Globus pallidus (tissue), 1 donor: ENCODE measurements at places on chromosomes 6 and 20.

- no peak for DNase-seq
Observed at GRCh38 chr6:135521431-135521830, 23.9 kb upstream of the AHI1 start.

DNA sequence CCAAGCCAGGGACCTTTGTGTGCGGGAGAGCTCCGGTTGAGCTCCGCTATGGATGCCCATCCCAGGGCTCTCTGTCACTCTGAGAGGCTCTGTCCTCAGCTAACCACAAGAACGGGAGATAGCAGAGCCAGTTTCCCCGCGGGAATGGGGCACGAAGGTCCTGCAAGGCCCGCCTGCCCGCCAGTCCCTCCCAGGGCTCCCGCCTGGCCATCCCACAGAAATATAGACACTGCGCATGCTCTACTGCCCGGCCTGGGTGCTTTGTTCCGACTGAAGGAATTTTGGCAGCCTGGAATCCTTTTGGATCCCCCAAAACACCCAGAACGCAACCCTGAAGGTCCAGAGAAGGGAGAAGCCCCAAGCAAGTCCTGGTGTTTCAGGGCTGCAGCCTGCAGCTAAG, 8.6 kb upstream of the DEFB110 start:
- no peak for DNase-seq

GRCh38 chr6:157753291-157753690, 69.8 kb upstream of the SNX9 start:
- no peak for DNase-seq

- no peak for DNase-seq
Observed at GRCh38 chr6:90087106-90087833, 193.0 kb downstream of the GJA10 start.

DNA sequence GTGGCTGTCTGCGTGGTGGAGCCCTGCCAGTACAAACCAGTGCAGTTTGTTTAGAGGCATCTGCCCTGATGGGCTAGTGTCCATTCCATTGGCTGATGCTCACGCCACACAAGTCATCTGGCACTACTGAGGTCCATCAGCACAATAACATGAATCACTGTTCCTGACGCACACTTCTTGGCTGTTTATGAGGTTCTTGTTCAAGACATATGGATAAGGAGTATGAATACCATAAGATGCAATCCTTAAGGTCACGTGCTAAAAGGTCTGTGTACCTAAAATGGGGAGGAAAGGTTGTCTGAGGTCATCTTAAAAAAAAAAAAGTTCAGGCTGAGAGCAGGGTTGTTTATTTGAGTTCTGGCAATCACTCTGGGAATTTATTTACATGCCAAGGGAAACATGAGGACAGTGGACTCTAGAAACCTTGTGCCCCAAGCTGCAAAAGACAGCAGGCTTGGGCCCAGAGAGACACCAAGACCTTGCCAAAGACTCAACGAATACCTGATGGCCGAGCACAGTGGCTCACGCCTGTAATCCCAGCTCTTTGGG, 54.1 kb upstream of the SHLD1 start:
- DNase-seq, result no peak

DNA sequence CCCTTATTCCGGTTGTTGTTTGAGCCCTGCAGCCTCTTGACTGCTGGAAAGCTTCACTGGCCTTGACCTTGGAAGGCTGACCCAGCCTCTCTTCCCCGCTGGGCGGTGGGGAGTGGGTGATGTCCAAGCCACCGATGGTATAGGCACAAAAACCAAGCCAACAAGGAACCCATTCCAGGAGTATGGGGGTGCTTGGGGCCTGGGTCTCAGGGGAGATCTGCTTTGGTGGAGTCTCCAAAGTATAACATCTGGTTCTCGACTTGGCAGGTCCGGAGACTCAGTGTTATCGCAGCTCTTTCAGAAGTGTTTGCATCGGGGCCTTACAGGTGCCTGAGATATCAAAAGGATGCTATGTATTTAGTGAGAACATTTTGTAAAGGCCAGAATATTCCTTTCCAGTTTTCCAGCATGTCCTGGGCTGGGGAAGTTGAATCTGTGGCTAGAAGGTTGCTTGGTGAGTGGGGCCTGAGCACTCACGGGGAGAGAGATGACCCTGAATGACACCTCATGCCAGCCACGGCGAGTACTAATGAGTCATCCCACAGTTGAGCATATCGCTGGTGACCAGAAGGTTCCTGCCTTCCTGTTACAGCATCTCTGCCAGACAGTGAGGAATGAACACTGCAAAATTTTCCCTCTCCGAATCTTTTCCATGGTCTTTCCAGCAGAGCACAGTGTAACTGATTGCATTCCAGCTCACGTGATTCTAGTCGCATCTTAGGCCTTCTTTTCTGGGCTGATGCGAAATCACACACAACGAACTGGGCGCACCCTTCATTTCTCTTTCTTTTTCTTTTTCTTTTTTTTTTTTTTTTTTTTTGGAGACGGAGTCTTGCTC, 133.9 kb downstream of the ZDHHC14 start:
- DNase-seq, result no peak

DNA sequence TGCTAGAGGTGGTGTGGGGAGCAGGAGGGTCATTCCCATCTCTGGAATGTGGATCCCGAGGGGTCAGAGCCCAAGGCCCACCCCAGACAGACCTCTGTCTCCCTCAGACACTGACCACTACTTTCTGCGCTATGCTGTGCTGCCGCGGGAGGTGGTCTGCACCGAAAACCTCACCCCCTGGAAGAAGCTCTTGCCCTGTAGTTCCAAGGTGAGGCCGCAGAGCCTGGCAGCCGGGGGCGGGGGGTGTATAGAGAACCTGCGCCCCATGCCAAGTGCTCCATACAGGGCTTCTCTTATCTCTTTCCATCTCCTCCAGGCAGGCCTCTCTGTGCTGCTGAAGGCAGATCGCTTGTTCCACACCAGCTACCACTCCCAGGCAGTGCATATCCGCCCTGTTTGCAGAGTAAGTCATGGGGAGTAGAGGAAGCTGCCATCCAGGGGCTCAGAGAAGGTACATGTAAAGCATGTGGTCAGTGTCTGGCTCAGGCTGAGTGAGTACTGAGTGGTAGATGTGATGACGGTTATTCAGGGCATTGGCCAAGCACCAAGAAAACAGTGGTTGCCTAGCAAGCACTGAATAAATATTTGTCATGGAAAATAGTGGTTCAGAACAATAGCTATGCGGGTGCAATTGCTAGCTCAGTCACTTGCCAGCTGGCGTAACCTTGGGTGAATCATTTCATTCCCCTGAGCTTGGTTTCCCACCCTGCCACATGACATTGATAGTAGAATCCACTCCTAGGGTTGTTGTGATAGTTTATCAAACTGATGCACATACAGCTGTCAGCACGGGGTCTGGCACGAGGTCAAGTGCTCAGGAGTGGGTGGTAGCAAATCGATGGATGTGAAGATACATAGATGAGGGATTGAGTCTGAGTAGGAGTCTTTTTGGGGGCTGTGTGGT, 3.5 kb downstream of the PIGT start:
- DNase-seq, result peak; percentile 65

DNA sequence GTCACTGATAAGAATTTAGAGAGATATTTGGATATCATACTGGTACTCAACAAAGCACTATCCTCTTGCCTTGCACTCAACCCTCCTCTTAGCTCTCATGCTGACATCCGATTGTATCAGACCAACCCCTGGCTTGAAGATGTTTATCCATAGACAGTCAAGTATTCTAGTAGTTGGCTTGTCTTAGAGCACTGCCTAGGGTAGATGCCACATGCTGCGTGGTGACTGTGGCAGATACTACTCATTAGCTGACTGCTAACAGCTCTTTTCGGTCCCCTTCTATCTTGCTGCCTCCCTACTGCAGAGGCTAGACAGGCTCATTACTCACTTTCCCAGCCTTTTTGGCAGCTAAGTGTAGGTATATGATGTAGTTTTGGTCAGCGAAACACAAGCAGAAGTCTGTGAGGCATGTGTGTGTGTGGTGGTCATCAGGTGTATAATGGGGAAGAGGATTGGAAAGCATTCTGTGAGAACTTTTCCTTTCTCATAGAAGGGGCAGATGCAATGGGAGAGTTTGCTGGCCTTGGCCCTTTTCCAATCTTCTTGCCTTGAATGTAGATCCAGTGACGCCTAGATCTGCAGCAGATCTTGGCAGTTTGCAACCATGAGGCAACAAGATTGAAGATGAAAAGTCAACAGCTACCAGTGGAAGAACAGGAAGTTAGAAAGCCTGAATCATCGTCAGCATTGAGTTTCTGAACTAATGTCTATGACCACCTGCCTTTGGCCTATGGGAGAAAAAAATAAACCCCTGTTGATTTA, 4.4 kb upstream of the IFNGR1 start:
- no peak for DNase-seq

DNA sequence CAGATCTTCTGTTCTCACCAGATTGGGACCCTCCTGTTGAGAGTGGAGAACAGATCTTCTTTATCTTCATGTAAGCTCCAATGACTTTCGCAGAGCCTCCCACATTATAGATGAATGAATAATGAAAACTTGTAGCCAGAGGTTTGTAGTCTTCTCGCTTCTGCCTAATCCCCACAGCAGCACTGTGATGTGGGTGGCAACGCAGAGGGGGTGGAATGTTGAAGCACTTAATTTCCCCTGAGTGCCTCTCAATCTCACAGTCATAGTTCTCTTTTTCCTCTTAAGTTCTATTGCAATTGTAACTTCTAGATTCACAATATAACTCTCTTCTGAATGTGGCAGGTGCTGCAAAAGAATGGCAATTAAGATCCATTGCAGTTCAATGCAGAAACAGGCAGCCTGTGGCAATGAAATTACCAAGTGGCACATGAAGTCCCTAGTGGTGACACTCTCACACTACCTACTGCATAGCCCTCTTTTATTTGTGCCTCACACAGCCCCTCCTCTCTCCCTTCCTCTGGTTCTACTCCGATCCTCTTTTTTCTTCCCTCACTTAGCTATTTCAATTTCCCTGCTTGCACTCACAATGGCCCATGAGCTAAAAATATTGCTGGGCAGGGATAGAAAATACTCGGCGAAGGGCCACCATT, 281.9 kb downstream of the UBE3D start:
- no peak for DNase-seq

- no peak for DNase-seq
Observed at GRCh38 chr6:10458287-10458686, 43.4 kb upstream of the TFAP2A start.

DNA sequence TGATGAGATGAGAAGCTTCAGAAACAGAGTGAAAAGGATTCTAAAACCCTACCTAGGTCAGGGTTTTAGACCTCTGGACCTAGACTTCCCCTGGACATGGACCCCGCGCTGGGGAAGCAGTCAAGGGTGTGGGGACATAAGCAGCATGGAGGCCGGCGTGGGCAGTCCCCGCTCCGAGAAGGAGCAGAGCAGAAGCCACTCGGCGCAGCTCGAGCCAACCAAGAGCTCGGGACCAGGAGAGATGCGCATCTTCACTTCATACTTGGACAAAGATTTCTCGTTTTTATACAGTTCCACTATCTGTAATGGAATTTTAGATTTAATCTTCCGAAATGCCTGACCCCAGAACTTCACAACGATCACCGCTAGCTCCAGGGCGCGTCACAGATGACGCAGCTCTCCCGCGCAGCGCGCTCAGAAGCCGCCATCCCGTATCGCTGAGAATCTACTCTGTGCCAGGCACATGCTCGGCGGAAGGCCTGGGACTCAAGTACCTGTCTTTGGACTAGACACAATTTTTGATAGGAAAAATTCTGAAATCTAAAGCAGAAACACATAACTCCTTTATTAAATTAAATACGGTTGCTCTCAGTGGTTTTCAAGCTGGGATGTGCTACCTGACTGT, 60.3 kb downstream of the WDR27 start:
- DNase-seq, result no peak

GRCh38 chr6:12967686-12968085, 251.1 kb downstream of the PHACTR1 start:
- no peak for DNase-seq

DNA sequence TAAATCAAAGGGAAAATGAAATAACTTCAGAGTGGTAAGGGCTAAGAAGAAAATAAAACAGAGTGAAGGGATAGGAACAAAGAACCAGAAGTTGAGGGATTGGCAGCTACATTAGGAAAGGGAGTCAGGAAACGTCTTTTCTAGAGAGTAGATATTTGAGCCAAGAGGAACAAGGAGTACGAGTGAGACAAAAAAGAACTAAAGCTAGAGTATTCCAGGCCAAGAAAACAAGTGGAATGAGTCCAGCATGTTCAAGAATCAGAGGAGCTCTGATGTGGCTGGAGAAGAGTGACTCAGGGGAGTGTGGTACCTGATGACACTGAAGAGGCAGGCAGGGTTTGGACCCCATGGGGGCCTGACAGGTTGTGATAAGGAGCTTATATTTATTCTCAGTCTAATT, 66.3 kb downstream of the CEP162 start:
- DNase-seq, result peak; percentile 24

DNA sequence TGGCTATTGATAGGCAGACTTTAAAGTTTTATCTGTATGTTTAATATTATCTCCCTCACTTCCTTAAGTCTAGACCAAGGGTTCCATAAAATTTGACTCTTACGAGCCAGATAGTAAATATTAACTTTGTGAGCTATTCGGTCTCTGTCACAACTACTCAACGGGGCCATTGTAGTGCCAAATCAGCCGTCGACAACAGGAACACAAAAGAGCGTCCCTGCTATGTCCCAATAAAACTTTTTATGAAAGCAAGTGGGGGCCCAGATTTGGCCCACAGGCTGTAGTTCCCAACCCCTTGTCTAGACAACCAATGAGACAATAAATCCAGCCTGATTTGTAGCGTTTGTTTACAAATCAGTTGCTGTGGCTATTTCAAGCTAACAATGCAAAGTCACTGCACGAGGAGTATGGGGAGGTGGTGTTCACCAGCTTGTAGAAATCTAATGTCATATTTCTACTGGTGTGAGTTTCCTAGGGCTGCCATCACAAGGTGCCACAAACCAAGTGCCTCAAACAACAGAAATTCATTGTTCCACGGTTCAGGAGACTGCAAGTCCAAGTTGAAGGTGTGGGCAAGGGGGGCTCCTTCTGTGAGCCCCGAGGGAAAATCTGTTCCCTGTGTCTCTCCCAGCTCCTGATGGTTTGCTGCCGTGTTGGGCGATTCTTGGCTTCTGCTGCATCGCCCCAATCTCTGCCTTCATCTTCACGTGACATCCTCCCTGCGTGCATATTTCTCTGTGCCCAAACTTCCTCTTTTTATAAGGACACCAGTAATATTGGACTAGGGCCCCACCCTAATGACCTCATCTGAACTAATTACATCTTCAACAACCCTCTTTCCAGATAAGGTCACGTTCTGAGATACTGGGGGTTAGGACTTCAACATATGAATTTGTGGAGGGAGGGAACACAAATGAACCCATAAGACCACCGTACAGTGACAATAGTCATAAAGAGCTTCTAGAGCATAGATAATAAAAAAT, 356.0 kb upstream of the JARID2 start:
- DNase-seq, result no peak
